ENCODE measurements at places on chromosomes 2 and 18.

- no peak for DNase-seq
These were observed 148.4 kb downstream of the DOCK10 start for GRCh38 chr2:224893848-224894247.

GRCh38 chr18:48098538-48098937 lies 168.1 kb upstream of the SMAD2 start:
- DNase-seq, result no peak

DNA sequence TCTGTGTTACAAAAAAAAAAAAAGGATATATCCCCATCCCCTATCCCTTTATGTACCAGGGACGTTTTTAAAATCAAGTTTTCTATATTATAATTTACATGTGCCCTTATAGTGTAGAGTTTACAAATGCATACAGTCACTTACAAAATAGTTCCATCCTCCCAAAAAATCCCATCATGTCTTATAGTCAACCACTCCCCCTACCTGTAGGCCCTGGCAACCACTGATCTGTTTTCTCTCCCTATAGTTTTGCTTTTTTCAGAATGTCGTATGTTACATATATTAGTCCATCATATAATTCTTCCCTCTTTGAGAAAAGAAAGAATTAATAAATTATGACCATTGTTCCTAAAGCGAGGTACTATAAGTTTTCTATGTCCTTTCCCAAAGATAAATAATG lies 17.8 kb downstream of the CFAP210 start:
- no peak for DNase-seq

- no peak for DNase-seq
These were observed 67.2 kb upstream of the HNMT start for GRCh38 chr2:137897082-137897481.

DNA sequence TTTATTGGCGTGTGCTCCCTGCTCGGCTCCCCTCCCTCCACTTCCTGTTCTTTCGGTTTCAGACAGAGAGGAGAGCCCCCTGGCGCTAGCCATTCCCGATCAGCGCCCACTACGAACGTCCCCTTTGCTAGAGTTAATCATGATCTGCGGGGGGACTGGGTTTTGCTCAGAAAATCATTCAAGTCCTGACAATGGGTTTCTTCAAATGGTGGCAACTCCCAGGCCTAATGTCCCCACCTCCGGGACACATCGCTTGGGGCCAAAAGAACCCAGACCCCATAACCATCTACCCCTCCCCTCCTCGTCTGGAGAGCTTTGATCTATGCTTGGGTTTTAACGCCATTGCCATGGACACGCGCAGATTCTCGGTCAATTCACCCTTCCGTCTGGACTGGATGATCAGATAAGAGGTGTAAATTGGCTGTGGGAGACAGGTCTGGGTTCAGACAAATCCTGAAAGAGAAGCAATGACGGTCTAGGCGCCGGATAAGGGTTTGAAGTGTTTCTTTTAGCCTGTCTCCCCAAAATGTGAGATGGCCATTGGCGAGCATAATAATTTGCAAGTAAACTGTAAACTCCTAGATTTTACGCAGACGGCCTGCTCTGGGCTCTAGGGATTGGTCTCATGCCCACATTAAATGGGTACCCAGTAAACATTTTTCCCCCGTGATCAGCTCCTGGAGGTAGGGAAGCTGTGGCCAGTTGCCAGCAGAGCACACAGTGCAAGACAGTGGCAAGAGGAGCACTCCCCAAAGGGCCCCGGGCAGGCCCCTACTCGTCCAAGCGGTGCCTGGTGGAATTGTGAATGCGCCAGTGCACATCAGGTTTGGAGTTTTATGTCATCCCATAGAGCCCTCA lies 4.7 kb downstream of the NRP2 start:
- DNase-seq, result no peak

GRCh38 chr2:134405611-134406081 lies 151.8 kb downstream of the MGAT5 start:
- no peak for DNase-seq

DNA sequence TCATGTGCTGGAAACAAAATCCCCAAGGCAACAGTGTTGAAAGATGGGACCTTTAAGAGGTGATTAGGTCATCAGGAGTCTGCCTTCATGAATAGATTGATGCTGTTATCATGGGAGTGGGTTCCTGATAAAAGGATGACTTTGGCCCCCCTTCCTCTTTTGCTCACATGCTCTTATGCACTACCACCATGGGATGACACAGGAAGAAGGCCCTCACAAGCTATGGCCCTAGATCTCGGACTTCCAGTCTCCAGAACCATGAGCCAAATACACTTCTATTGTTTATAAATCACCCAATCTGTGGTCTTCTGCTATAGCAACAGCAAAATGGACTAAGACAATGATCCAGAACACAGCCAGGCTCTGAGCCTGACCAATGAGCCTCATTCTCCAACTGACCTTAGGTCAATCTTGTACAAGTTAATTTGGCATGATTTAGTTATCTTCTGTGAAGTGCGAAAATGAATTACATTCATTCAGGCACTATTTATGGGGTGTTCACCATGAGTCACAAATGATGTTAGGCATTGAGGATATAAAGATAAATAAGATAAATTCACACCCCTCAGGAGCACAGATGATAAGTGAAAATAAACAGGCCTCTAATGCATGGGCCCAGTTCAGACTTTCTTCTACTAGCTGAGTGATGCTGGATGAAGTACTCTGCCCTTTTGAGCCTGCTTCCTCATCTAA lies 37.7 kb upstream of the NT5C1B start:
- DNase-seq, result no peak

- DNase-seq, result no peak
These were observed 6.6 kb upstream of the GULP1 start for GRCh38 chr2:188285049-188285448.

- peak; percentile 94 for DNase-seq
These were observed 38.7 kb downstream of the SDC1 start for GRCh38 chr2:20186078-20186854.

DNA sequence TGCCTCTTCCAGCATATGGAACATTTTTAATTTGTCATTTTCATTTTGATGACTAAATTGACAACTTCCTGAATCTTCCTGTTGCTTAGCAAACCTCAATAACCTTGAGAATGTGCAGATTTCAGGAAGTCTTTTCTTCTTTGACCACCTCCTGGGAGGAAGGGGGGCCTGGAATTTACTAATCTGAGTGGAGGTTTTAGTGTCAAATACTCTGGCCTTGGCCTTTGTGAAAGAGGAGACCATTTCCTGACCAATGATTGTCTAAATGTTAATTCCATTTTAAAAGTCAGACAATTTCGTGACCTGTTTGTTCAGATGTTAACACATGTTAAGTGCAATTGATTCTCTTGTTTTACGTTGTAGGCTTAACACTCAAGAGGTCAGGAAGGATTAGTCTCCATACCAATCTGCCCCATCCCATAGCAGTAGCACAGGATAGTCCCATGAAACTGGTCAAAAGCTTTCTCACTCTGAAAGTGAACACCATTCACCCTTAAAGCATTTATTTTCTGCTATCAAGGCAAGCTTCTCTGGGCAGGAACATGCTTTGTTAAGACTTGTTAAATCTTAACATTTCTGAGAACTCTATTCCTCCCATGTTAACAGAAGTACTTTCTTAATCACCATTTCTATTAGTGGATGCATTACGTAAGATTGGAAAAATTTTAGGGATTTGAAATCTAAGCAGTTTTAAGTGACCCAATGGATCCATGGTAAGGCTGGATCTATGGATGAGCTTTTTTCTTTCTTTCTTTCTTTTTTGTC lies 219.6 kb downstream of the RND3 start:
- no peak for DNase-seq

DNA sequence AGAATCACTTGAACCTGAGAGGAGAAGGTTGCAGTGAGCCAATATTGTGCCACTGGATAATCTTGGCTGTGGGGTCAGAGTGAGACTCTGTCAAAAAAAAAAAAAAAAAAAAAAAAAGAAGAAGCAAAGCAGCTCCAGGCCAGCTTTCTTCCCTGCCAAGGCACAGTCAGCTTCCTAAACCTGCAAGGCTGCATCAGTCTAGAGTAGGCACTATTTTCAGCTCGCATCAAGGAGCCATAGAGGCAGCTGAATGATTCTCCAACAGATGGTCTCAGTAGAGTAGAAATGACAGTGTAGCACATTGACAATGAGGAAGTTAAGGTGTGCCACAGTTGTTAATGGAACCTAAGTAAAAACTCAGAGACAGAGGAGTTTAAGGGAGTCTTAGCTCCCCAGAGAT lies 35.6 kb downstream of the BMP10 start:
- no peak for DNase-seq

All from ACHN (cell line).